Dorsolateral prefrontal cortex (tissue), 122 donors: ENCODE measurements at places on chromosomes 5 and 9. TPM values are rescaled to one million over a fixed set of nuclear protein-coding genes. Genes with fewer than 3 reads are reported as not detected.

GRCh38 chr9:35910613-35911359 lies 1.5 kb downstream of the SPAAR start:
- no peak for DNase-seq

DNA sequence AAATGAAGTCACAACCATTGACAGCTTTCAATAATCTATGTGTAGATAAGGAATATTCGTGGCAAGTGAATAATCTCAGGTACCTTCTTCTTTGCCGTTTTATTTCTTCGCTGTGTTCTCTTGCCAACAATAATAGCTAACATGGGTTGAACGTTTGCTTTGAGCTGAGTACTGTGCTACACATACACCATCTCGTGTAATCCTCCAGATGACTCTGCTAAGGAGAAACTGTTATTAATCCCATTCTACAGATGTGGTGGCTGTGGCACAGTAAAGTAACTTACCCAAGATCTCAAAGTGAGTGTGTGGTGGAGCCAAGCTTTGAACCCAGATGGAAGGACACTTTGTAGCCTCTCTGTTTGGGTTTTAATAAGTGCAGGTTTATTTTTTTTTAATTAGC lies 179.7 kb downstream of the C9orf152 start:
- no peak for DNase-seq

DNA sequence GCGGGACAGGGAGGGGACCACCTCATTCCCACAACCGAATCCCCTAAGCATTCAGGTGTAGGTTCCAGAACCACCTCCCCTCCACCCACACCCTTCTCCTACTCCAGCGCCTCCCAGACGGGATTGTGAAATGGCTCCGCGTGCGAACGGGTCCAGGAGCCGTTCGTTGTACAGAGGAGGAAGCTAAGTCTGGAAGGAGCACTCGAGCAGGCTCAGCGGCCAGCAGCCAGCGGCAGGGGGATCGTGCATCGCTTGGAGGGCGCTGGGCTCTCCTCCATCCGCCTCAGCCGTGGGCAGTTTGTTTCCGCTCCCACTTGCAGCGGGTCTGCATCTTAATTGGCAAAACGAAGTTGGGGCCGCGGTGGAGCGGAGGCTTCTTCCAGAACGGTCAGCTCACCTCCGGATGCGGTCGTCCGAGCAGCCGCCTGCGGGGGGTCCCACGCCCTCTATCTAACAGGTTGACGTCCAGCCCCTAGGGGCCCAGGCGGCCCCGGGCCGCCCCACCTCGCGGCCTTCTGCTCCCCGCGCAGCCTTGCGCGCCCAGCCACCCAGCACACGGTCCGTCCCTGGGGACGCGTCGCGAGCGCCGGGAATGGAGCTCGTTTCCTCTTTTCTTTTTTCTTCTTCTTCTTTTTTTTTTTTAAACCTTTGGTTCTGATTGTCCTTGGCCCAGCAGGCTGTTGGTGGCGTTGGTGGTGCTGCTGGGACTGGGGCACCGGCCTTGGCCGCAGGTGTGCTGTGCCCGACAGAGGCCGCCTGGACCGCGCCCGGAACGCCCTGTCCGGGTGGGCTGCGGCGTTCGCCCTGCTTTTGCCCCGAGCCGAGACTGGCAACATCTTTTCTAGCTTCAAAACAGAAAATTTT lies 3.9 kb upstream of the BARX1 start:
- DNase-seq = no peak

- DNase-seq = no peak
Measured at GRCh38 chr9:89454498-89455355, 43.2 kb downstream of the SEMA4D start.

DNA sequence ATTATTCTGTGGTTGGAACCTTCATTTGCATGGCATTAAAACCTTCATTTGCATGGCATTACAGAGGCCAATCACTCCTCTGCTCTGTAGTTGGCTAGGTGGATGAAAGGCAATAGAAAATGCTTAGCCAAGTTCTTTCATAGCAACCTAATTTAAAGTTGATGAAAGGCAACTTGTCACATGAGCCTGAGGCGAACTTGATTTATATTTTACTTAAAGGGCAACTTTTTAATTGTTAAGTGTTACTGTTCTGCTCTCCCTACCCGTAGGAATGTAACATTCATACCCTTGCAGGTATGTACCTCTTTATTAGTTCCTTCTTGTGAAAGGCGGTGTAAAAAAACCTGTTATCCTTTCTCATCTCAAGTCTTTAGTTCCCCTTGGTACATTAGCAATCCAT lies 7.9 kb upstream of the ERMP1 start:
- no peak for DNase-seq

- no peak for DNase-seq
Measured at GRCh38 chr5:142096382-142096781, 12.2 kb upstream of the NDFIP1 start.

DNA sequence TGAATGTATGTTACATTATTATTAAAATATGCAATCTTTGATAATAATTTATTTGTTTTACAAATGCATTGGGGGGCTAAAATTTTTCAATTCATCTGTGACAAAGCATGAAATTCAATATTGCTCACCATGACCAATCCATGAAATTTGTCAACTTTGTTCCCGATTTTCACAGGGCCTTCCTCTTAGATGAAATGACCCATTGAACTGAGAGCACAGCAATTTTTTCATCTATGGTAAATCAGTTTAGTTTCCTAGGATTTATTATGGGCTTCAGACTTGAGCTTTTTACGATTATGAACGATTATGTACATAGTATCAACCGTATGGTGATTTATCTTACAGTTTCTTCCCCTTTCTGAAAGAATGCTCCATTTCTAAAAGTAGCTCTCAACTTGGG lies 157.3 kb downstream of the KIAA0825 start:
- no peak for DNase-seq

GRCh38 chr5:73694089-73694488 lies 68.1 kb downstream of the ARHGEF28 start:
- no peak for DNase-seq

DNA sequence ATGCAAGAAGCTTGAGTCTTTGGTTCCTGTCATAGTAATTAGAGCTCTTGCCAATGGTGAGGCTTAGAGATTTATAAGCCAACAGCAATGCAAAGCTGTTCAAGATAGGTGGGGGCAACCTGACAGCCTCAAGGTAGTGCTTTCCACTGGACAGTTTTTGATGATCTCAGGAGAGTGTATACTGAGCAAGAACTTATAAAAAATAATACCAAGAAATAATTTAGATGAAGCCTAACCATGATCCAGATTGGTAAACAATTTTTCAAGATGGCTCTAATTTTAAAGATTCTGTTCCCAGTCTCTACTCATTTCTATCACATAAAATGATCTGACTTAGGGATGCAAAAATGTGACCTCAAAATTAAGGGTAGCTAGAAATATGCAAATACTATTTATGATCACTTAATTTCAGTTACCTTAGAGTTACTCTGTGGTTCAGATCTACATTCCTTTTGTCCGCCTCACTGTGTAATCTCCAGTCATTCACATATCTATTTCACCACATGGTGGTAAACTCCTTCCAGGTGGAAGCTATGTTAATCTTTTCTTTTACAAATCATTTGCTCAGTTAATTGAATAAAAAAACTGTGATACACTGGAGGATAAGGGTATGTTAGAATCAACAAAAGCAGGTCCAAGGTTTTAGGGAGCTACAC lies 1228.0 kb upstream of the C9orf72 start:
- DNase-seq = no peak

- DNase-seq = no peak
Measured at GRCh38 chr5:154570572-154571324, 92.7 kb upstream of the HAND1 start.

DNA sequence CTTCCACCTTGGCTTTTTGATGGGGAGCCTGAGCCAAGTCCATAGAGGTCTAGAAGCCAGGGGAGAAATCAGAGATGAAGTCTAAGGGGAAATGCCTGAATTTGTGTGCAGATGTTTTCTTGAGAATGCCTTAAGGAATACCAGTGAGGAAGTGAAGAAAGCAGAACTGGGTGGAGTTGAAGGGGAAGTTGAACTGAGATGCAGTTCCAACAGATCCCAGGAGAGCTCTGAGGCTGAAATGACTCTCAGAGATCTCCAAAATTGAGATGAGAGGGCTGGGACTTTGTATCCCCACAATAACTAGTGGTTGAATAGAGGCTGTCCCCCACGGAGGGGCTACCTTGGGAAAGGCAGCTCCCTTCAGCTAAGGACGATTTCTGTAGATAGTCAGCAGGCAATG lies 197.1 kb downstream of the ZNF462 start:
- no peak for DNase-seq

GRCh38 chr5:135440916-135441315 lies 6.2 kb downstream of the DCANP1 start:
- DNase-seq = no peak

DNA sequence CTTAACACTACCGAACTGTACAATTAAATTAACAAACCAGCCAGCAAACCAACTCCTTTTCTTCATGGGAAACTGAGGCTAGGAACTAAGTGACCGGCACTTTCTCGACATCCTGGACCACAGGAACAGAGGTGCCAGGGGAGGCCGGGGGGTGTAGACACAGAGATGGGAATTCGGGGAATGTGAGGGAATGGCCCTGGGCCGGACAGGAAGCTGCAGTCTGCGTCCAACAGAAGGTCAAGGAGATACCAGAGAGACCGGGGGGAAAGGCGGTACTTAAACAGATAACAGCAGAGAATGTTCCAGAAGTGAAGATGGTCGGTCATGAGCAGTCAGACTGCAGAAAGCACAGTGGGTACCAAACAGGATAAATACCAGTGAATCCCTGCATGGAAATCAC lies 40.3 kb downstream of the DBH start:
- DNase-seq = no peak

GRCh38 chr9:17719053-17719452 lies 140.2 kb downstream of the SH3GL2 start:
- DNase-seq = no peak

DNA sequence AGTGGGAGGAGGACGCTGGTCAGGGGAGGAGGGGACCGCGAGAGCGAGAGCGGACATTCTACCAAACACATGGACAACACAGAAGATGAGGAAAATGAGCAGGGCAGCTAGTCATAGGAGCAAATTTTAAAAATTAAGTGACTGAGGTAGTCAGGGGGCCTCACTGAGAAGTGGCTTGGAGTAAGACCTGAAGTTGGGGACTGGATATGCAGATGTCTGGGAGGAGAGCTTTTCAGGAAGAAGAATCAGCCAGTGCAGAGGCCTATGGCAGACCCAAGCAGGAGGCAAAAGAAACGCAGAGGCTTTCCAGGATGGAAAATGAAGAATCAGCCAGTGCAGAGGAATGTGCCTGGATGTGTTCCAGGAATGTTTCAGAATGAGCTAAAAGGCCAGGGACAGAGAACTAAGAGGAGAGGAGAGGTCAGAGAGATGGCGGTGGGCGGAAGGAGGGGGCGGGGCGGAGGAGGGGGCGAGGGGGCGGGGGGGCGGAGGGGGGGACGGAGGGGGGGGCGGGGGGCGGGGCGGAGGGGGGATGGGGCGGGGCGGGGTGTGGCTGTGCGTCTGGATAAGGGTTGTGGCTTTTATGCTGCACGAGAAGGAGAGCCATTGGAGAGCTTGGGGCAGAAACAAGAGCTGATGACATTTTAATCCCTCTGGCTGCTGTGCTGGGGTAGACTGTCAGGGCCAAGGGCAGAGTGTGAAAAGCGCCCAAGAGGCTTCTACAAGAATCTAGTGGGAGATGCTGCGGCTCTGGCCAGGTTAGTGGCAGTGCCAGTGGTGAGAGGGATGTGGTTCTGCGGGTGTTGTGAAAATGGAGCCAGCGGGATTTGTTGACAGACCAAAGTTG lies 129.6 kb downstream of the KCNIP1 start:
- DNase-seq = no peak

DNA sequence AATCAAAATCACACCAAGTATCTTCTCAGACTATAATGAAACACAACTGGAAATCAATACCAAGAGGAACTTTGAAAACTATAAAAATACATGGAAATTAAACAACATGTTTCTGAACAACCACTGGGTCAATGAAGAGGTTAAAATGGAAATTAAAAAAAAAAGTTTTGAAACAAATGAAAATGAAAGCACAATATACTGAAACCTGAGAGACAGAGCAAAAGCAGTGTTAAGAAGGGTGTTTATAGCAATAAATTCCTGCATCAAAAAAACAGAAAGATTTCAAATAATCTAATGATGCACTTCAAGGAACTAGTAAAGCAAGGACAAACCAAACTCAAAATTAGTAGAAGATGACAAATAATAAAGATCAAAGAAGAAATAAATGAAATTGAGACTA lies 92.0 kb downstream of the TMEM232 start:
- DNase-seq = no peak

DNA sequence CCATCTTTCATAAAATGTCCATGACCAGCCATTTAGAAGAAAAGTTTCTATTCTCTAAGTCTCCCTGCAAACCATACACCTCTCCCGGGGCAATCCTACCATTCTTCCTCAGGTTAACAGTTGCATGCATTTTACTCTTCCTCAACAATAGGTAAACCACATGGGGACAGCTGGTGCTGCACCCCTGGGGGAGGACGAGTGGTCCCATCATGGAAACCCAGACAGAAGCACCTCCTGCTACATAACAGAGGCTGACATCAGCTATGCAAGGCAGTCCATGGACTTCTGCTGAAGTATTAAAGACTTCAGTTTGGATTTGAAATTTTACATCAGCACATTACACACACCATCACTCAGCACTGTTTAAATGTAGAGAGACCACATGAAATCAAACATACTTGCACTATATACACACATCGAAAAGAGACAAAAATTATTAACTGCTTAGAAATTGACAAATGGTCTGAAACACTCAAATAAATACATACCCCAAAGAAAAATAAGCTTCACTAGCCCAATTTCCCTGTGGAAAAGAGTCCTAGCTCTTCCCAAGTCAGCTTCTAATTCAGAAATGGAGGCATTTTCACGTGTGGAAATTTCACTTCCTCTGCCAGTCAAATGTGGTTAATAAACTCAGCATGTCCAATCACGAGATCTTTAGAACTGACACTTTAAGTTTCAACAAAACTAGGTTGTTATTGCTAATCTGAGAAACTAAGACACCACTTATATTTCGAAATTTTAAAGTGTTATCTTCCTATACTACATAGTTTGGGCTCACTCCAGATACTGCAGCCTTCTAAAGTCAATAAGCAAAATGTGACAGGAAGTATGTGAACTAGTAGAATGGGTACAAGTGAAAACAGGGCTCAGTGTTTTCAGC lies 173.4 kb downstream of the ROR2 start:
- DNase-seq = no peak

GRCh38 chr5:25754895-25755294 lies 1110.1 kb upstream of the CDH10 start:
- no peak for DNase-seq

- no peak for DNase-seq
Measured at GRCh38 chr9:70485273-70485858, 70.9 kb upstream of the KLF9 start.

DNA sequence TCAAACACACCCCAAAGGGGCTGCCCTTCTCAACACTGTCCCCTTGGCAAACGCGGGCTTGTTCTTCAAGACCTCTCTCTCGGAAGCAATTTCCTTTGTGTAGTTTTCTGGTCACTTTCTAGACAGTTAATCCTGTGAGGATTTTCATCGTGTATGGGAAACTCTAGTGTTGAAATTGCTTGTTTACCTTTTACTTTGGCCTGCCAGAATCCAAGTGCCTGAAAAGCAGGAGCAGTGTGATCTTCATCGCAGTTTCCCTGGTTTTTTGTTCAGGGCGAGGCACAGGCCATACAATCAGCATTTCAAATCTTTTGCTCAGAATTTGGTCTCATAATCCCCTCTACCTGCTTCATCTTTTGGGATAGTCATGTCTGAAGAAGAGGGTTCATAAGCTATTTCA lies 115.7 kb upstream of the C9orf72 start:
- DNase-seq = no peak

GRCh38 chr5:132268769-132269551 lies 11.5 kb downstream of the PDLIM4 start:
- DNase-seq = no peak

Gene PCDH12
- total RNA-seq = 1.3 TPM

Gene SLC25A51
- total RNA-seq = 33.3 TPM

Gene PCDHGA9
- total RNA-seq = 9.3 TPM

Gene MCTP1
- total RNA-seq = 96.2 TPM

Gene ARID3C
- total RNA-seq = 0.59 TPM

Gene PCDHGC4
- 17.9 TPM for total RNA-seq

Gene FBP1
- 1.8 TPM for total RNA-seq
